ENCODE measurements at places on chromosomes 13 and 19.

DNA sequence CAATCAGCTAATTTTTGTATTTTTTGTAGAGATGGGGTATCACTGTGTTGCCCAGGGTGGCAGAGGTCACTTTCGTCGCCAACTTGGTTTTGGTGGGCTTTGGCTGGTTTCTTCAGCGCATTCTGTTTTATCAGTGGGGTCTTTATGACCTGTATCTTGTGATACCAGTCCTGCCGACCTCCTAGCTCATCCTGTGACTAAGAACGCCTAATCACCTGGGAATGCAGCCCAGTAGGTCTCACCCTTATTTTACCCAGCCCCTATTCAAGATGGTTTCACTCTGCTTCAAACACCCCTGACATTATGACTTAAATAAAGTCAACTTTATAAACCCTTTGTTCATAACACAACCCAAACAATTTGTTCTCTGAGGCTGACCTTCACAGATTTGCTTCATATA lies 3.0 kb upstream of the ZNF878 start:
- DNase-seq = no peak

DNA sequence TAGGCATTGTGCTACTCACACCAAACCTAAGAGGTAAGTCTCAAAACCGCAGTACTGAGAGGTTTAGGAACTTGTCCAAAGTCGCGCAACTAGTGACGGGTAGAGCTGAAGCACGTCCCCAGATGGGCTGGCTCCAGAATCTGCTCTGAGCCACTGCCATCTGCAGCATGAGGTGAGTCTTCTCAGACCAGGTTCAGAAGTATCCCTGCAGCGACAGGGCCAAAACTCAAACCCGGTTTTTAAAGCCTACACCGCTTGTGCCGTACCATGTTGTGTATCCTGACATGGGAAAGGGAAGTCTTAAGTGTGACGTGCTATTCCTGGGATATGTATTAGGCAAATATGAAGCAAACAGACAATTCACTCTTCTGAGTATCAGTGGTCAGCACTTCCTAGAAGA lies 45.1 kb downstream of the ATP7B start:
- DNase-seq = no peak

DNA sequence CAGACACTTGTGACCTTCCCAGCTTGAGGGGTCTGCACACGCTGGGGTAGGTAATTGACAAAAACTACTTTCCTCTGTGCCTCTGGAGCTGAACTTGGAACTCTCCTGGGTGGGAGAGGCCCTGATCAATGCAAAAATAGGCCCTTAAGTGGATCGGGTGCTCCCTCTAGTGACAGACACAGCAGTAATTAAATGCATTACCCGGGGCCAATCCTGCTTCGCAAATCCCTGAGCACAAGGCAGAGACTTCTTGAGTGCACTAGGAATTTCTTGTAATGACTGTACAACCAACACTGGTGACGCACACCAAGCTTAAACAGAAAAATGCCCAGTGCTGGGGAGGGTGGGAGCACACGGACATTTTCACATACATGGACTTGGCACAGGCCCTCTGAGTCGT lies 10.6 kb upstream of the UBE2S start:
- DNase-seq = no peak

DNA sequence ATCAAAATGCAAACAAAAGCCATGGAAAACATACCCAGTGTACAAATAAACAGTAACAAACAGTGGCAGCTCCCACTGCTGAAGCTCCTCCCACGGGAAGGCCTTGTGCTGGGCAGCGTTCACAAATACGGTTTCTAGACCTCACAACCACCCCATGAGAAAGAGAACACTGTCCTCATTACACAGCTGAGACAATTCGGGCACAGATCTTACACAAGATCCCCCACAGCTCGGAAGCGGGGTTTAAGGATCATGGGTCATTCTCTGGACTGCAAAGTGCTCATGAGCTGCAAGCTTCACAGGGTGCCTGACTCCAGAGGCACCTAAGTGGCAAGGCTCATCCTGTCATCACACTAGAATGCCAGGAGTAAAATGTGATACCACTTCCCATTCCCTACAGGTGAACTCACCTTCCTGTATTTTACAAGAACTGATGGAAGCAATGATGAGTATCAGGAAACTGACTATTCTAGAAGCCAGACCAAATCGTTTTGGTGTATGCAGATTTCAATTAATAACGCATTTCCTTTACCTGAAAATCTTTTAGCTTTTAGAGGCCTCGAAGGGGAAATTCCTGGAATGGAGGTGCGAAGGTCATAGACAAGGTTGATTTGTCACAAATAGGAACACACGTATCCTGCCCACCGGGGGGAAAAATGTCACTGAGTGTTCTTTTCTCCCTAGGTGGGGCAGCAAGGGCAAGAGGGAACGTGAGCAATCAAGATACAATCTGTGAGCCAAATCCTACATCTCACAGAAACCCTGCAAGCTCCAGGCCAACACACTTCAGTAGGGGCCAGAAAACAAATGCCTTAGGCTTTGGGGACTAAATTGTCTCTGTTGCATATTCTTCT lies 41.2 kb downstream of the STK24 start:
- DNase-seq = peak; percentile 64

DNA sequence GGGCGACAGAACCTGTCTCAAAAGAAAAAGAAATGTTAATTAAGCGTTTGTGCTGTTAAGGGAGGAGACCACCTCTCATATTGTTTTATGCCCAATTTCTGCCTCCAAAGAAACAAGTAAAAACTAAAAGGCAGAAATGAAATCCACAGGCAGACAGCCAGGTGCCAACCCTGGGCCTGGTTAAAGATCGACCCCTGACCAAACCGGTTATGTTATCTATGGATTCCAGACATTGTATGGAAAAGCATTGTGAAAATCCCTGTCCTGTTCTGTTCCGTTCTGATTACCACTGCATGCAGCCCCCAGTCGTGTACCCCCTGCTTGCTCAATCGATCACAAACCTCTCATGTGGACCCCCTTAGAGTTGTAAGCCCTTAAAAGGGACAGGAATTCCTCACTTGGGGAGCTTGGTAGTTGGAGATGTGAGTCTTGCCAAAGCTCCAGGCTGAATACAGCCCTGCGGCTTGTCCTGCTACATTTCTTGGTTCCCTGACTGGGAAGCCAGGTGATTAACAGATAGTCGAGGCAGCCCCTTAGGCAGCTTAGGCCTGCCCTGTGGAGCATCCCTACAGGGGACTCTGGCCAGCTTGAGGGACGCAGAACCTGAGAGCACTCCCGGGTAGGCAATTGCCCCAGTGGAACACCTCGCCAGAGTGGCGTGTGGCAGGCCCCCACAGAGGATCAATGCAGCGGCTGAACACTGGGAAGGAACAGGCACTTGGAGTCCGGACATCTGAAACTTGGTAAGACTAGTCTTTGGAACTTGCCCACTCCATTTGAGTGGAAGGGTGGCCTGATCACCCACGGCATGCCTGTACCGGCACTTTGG lies 748 bp upstream of the ZNF552 start:
- DNase-seq = no peak

DNA sequence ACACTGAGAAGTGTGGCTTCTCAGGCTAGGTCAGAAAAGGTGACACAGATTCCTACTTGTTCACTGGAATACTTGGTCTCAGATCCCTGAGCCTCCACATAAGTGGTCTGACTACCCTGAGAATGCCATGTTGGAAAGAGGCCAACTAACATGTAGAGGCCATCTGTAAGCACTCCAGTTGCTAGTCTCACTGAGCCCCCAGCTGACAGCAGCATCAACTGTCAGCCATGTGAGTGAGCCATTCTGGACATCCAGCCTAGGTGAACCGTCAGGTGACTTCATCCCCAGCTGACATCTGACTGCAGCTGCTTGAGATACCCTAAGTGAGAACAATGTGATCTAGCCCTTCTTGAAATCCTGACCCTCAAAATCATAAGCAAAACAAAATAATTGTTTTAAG lies 18.1 kb upstream of the ARL11 start:
- no peak for DNase-seq

DNA sequence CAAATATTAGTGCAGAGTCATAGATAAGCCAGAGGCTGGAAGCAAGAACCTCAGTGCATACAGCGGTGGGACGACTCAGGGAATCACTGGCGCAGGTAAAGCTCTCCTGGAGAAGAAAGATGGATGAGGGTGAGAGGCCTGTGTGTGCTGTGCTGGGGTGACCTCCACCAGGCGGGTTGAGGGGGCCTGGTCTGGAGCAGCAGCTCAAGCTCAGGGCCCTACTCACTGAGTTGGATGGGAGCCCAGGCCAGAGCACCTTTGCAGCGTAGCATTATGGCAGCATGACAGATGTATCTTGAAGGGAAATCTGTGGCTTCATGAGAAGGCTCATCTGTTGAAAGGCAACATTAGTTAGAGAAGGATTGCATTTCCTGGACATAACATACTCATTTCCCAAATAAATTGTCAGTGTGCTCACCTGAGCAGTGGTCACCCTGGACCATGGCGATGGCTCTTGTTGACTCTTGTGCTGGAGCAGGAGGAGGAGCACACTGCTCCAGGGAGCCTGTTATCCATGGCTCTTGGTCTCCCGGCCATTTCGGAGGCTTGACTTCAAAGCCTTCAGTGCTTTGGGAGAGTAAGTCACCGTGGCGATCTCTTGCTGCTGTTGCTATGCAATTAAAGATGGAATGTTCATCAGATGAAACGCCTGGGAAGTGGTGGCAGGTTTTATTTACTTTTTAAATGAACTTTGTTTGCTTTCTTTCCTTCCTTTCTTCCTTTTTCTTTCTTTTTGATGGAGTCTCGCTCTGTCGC lies 25.0 kb downstream of the HNRNPM start:
- DNase-seq = no peak

DNA sequence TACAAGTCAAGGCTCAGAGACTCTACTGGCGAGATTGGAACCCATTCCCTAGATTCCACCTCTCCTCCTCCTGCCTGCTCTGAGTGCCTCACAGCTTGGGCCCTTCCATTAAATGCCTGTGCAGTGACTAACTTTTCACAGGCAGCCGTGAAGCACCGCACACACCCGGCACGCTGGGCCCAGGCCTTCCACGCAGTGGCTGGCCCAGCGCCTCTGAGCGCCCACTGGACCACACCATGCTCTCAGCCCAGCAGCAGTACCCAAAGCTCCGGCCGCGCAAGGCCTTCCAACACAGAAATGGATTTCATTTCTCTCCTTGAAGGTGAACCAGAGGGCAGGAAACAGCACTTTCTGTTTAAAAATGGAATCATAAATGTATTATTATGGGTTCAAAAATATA lies 26.0 kb downstream of the RAB20 start:
- DNase-seq = no peak

- no peak for DNase-seq
Observed at GRCh38 chr19:51980116-51980736, 6.4 kb downstream of the ZNF350 start.

DNA sequence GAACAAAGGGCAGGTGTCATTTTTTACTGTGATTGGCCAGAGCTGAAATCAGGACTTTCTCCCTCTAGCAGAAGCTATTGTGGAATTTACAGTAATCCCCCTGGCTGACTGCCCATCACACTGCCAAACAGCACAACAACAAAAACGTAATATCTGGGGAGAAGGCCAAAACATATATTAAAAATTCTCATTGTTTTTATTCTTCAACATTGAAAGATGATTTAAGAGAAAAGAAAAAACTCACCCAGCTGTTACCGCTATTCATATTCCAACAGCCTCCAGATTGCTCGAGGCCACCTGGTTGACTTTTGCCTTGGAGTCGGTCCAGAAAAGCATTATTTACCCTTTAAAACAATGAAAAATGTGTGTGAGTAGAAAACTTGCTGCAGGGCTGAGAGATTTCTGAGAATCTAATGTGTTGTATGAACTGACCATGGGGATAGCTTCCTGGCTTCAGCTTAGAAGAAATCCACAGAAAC lies 97.2 kb downstream of the EPSTI1 start:
- DNase-seq = no peak

DNA sequence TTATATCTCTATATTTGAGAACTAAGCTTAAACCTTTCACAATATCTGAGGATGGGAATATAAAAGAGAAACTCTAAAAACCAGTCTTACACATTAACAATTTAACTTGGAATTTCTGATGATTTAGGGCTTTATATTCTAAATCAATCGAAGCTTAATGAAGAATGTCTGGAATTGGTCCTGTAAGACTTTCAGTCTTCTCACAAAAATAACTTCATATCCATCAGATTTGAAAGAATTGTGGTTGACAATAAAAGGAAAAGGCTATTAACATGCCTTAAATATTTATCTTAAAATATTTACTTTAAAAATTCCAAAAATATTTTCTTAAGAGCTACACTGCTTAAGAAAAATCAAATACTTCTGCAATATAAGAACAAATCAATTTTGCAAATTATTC lies 27.3 kb downstream of the MYCBP2 start:
- no peak for DNase-seq

GRCh38 chr13:34675626-34676025 lies 266.4 kb upstream of the NBEA start:
- DNase-seq = no peak

DNA sequence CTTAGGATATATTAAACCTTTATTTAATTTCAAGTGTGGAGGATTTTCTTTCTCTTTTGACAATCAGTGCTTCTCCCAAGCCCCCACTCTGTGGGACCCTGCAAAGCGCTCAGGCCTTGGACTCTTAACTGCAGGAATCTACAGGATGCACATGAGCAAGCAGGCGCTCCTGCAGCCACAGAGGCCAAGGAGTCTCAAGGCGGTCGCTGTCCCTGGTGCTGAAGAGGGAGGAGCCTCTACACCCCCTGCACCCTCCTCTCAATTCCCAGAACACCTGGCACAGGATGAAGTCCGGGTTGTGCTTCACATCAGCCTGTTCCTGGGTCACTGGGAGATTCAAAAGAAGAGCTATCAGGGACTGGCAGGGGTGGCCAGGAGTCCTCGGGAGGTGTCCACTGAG lies 13.5 kb downstream of the OR10H4 start:
- no peak for DNase-seq

- no peak for DNase-seq
Observed at GRCh38 chr19:19214892-19215291, 3.1 kb downstream of the NCAN start.

GRCh38 chr19:46025835-46026234 lies 3.0 kb upstream of the PGLYRP1 start:
- DNase-seq = no peak

- no peak for DNase-seq
Observed at GRCh38 chr13:33106656-33107360, 90.6 kb downstream of the KL start.

- DNase-seq = no peak
Observed at GRCh38 chr19:11151181-11151580, 4.4 kb downstream of the SPC24 start.

DNA sequence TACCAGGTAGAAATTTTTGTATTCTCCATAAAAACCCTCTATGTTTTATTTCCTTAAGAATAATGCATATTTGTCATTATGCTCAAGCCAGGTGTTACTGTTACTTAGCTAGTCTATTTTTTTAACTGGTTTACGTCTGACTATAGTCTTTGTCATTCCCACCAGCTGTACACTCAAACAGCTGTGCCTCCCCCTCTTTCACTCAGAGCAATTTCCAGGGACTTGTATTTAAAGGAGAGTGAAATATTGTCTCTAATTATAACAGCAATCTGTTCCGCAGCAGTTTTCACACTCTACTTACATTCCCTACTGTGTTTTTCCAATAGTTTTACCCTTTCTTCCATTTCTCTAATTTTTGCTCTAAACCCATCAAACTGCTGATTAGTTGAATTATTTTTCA lies 813.6 kb upstream of the MIR17HG start:
- no peak for DNase-seq

All from keratinocyte (primary cell).